ENCODE measurements at places on chromosomes 16 and 17.
A peak's percentile ranks its signal among the peaks of the same experiment; 100 is the strongest.

DNA sequence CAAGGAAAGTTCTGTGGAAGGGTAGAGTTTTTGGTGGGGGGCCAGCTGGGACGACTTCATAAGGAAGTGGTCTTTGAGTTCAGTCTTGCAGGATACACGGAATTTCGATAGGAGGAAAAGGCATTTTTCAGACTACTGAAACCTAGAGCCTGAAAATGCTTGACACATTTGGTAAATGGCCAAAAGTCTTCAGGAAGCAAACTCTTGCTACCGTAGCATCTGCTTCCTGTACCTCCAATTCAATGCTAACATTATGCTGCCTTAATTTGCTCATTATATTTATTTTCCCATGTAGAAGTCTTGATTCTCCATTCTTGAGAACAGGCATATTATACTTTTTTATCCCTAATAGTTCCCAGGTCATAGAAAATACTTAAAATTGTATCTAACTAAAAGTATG is 129.3 kb upstream of the MED13 start:
- no peak for DNase-seq

DNA sequence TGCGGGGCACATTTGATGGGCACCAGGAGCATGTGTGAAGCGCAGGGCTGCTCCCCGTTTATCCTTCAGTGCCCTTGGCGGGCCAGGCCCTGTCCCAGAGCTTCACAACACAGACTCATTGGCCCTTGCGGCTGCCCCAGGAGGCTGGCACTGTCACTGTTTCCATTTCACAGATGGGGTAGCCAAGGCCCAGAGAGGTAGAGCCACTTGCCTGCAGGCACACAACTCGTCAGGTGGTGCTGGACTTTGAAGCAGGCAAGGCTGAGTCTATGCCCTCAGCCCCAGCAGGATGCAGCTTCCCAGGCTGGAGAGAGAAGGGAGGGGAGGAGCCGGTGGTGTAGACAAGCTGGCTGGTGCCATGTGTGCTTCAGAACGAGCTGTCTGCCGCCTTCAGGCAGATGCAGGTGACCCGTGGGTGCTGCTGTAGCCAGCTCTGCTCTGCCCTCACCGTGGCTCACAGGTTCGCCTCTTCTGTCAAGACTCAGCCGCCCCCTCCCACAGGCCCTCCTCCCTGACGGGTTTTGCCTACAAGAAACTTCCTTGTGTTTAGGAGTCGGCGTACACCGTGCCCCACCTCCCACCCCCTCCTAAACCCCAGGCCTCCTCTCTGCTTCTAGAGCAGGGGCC is 232.3 kb upstream of the CIBAR2 start:
- no peak for DNase-seq

DNA sequence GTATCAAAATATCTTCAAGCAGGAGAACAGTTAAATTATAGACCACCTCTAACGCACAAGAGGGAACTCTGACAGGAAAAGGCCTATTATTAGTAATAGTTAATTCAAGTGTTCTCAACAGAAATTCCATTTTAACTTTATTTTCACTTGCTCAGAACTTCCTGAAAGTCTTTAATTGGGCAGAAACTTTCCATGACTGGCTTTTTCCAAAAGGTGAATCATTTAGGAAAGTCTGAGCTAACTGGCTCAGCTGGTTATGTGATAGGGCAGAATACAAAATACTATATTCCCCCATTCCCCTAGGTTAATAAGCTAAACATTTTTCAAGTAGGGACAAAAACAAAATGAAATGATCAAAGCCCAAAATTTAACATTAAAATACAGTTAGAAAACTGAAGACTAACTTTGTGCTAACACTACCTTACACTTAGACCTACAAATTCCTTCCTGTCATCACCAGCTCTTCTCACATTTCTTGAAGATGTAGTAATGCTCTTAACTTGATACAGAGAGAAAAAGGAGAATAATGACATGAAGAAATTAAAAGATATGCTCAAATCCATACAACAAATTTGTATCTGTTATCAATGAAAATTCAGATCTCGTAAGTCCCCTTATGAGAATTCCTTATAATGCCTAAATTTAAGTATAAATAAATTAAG is 31.0 kb downstream of the CFDP1 start:
- no peak for DNase-seq

DNA sequence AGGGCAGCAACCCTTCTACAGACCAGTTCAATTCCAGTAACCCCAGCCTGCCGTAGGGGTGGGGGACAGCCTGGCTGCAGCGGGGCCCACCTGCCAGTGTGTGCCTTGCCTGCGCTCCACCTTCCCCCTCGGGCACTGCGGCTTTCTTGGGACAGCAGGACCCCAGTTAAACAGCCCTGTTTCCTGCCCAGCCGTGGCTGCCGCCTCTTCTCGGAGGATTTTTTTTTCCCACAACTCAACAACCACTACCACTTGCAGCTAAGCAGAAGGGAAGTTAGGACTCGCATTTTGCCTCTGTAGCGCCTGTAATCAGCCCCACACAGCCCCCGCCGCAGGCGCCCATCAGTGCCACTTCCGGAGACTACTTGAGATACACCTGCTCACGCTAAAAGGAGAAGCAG is 76.1 kb downstream of the RAI1 start:
- no peak for DNase-seq

DNA sequence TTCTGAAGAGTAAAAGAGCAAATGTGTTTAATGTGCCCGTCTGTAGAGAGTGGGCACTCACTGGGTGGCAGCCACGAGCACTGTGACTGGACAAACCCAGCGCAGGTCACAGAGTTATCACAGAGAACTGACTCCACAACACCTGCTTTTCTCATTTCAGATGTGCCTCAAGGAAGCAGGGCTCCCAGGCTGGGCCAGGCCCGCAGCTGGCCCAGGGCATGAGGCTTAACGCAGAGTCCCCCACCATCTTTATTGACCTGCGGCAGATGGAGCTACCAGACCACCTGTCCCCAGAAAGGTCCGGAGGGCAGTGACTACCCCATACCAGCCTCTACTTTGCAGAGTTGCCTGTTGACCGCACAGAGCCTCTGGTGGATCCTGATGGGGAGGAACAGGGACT is 11.9 kb downstream of the DNAAF8 start:
- DNase-seq = no peak

DNA sequence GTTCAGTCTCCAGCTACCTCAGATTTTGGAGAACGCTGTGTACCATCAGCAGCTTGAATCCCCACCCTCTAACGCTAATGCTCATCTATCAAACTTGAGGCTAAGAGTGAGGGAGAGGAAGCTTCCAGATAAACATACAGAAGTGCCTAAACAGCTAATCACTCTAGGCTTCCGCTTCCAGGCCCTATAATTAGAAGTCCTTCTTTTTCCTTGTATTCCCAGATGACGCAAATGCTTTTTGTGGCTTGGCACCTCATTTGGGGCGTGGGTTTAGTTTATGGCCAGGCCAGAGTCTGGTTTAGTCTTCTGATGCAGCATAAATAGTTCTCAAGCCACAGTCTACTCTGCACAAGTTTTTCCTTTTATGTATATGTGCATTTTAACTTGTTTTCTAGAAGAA is 263.4 kb downstream of the BCAS3 start:
- peak; percentile 70 for DNase-seq

DNA sequence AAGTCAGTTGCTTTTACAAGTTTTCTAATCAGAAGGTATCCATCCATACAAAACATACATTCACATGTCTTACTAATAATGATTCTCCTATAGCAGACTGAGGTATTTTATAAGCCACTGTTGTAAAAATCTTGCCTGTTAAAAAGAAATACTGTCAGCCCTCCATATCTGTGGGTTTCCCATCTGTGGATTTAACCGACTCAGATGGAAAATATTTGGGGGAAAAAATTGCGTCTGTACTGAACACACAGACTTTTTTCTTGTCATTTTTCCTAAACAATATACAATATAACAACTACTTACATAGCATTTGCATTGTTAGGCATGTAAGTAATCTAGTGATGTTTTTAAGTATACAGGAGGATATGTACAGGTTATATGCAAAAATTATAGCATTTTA is 90.4 kb downstream of the PARN start:
- no peak for DNase-seq

- no peak for DNase-seq
These were observed 74.2 kb downstream of the CRISPLD2 start for GRCh38 chr16:84893849-84894599.

GRCh38 chr17:66715745-66716156 is 119.2 kb upstream of the CACNG5 start:
- DNase-seq = peak; percentile 57

GRCh38 chr17:13568582-13569397 is 32.9 kb downstream of the HS3ST3A1 start:
- DNase-seq = no peak

DNA sequence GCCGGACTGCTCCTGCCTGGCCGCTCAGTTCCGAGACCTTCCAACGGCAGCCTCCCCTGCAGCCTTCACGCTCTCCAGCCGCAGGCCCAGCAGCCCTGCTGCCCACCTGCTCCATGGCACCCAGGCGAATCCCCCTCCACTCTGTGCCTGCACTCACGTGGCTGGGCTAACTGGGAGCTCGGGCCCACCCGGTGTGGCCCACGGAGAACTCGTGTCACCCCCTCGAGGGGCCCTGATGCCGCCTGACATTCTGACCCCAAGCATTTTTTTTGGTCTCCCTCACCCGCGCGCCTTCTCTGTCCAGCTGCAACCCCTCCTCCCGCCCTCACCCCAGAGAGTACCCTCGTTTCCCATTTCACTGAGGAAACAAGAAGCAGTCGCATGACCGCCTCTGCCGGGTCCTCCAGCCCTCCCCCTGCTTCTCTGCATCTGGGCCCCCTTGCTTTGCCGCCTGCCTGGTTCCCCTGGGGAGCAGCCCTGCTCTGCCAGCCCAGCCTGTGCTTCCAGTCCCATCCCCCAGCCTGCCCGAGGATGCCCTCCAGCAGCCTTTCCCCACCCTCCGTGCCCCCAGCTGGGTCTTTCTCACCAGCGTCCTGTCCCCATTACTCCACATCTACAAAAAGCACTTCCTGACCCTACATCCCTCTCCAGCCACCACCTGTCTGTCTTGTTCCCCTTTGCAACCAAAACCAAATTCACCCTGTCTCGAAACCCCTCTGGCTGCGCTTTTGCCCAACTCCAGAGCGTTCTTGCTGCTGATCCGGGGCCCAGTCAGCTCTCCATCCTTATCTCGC is 146.4 kb upstream of the CHMP6 start:
- no peak for DNase-seq

DNA sequence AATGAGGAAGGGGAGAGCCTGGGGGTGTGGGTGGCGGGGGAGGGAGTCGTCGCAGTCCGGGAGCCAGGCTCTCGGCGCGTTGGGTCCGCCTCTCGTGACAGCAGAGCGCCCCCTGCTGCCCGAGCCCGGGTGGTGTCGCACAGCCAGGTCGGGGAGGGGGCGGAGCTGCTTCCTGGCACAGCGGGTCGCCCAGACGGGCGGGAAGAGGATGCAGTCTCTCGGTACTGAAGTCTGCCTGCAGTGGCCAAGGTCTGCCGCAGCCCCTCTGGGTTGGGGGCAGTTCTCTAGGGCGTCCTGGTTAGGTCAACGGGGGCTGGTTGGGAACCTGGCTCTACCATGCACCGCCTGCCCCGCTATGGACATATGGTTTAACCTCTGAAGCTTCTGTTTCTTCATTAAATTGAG is 38.2 kb upstream of the CCDC182 start:
- DNase-seq = no peak

GRCh38 chr17:28471531-28472342 is 1.7 kb upstream of the SLC13A2 start:
- no peak for DNase-seq

DNA sequence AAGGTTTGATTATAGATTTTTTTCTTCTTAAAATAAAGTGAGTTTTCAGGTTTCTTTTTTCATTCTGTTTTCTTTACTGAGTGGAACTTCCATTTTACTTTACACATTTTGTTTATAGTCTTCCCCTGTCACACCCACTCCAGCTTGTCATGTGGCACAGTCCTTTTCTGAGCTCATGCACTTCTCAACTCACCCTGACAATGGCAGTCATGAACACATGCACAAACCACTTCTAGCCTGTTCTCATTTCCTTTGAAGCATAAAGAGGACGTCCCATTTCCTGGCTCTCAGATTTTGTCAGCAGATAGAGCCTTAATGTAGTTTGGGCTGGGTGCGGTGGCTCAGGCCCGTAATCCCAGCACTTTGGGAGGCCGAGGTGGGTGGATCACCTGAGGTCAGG is 168.0 kb downstream of the AHSP start:
- no peak for DNase-seq

DNA sequence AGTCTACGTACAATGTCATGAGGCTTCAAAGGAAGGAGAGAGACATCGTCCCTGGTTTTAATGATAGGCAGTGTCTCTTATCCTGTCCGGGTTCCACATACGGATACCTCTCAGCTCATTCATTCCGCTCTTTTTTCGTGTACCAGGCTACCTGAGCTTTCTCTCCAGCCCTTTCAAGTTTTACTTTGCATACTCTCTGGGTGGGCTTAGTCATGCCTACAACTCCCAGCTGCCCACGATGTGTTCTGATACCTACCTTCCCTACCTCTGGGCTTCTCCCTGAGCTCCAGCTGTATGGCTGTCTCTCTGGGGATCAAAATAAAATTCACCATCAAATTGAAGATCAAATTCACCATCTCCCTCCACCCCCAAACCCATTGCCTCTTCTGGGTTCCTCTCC is 354.0 kb upstream of the EEF2KMT start:
- DNase-seq = no peak

- DNase-seq = no peak
These were observed 208.8 kb upstream of the NLRP1 start for GRCh38 chr17:5793157-5793556.

DNA sequence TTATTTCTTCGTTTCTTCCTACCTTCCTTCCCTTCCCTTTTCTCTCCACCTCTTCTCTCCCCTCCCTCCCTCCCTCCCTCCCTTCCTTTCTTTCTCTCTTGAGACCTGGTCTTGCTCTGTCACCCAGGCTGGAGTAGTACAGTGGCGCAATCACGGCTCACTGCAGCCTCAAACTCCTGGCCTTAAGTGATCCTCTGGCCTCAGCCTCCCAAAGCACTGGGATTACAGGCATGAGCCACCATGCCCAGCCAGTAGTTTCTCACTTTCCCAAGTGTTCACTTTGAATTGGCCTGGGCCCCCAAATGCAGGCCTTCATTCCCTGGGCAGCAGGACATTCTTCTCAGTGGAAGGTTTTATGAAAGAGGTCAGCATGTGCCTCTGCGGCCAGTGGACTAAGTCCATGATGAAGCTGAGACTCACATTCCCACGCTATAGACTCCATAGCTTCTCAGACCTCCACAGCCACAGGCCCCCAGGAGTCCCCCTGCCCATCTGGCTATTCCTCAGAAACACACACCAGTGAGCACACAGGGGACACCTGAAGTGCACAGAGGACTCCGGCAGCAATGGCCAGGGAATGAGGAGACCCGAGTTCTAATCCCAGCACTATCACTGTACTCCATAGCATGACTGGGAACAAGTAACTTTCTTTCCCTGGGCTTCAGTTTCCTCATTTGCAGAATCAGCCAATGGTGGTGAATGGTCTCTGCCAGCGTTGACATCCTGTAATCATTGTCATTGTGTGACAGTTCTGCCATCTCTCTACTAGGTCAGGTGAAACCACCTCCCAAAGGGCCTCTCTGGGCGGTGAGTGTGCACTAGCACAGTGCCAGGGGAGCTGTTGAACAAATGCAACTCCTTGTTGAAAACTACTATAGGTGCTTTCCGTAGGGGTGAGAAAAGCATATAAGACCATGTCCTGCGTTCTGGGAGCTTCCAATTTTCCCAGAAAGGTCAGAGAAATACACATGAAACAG is 69.2 kb upstream of the TBX2 start:
- DNase-seq = no peak

Measured in HFF-Myc (cell line).